ENCODE measurements at places on chromosomes 6 and 20.

- DNase-seq: no peak
Observed at GRCh38 chr6:157845493-157846259, 22.6 kb downstream of the SNX9 start.

GRCh38 chr20:61443443-61444126, 191.5 kb downstream of the CDH4 start:
- DNase-seq: no peak

DNA sequence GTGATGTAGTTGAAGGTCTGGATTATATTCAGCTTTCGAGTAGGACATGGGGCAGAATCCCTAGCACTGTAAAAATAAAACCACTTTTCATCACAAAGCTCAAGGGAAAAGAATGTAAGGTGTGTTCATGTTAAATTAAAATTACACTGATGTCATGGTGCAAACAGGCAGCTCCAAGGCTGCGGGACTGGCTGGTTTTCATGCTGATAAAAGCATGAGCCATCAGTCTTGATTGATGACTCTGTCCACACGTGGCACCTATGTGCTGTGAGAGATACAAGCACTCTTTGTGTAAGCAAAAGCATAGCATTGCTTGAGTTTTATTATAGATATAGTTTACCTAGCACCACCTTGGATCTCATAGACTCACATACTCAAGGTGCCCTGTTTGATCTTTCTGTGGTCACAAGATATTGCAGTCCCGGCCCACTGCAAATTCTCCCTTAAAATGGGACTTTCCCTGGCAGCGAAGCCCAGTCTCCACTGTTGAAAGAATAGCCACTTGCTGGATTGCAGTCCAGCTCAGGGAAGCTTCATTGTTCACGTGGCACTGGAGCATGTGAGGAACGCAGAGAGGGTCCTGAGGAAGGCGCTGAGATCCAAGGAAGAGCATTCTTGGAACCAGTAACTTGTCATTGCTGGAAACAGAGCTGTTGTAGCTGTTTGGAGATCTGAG, 90.6 kb downstream of the TIAM2 start:
- no peak for DNase-seq

DNA sequence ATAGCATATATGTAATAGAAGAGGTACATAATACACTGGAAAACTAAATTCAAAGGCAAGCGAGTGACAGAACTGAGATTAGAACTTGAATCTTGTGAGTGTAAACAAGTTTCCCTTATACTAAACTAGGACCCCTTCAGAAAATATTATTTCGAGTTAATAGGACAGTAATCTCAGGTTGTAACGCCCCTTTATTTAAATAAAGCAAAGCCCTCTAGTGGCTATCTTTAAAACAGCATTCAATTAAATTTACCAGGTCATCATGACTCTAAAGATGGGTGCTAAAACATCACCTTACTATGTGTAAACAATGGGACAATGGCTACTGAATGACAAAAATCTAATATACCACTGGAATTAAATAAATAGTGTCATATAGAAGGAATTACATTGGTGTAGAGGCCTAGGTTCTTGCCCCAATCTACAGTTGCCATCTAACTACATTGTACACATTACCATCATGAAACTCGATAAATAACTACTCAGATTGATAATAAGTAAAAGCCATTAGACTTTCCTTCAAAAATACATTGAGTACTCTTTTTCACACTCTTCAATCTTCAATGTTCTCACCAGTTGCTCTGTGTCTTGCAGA, 255.4 kb upstream of the IRAK1BP1 start:
- peak; percentile 62 for DNase-seq

DNA sequence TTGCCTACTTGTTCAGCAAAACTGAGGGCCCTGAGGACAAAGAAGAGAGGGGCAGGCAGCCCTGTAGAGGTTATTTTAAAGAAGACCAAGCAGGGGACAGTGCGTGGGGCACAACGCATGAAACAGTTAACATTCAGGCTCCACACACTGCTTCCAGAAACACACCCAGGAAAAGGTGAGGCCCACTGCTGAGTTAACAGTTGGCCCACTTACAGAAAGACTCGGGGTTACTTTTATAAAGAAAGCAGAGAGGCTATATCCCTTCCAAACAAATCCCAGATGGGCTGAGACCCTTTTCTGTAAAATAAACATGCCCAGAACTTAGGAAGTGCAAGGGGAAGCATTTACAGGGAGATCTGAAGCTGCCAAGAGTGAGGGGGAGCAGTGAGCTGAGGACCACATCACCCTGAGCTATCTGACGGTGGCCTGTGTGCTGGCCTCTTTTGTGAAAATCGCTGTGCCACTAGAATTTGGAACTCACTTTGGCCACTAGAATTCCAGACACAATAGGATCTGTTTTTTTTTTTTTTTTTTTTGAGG, 49.8 kb upstream of the SSTR4 start:
- DNase-seq: no peak

Data from NAMALWA (cell line).